ENCODE measurements at places on chromosomes 4 and X.

DNA sequence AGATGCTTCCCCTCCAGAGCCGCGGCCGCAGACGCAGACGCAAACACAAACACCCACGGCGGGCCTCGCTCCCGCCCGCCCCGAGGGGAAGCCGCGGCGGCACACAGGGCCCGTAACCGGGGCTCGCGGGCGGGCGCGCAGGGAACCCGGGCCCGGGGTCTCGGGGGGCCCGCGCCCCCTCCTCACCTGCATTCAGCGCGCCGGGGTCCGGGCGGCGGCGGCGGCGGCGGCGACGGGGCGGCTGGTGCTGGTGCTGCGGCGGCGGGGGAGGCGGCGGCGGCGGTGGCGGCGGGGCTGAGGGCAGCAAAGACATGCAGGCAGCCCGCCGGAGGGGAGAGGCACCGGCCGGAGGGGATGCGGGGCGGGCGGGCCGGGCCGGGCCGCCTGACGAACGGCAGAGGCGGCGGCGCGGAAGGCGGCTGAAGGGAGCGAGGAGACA is 255 bp upstream of the CNOT6L start:
- H3K4me3 ChIP-seq, result peak overlapping the region; percentile 99
- peaks cover 23% of the 10 kb centered on the region for H3K36me3 ChIP-seq
- peaks cover 45% of the 10 kb centered on the region for H3K4me1 ChIP-seq
- peak overlapping the region; percentile 100 for H3K27ac ChIP-seq
- H3K27me3 ChIP-seq, result no peaks in the 10 kb centered on the region

- H3K4me1 ChIP-seq, result peaks cover 4% of the 10 kb centered on the region
- no peaks in the 10 kb centered on the region for H3K36me3 ChIP-seq
- no peak for DNase-seq
- H3K27me3 ChIP-seq, result no peaks in the 10 kb centered on the region
- no peak overlapping the region for H3K27ac ChIP-seq
Measured at GRCh38 chr4:173486714-173487392, 43.2 kb downstream of the HAND2 start.

DNA sequence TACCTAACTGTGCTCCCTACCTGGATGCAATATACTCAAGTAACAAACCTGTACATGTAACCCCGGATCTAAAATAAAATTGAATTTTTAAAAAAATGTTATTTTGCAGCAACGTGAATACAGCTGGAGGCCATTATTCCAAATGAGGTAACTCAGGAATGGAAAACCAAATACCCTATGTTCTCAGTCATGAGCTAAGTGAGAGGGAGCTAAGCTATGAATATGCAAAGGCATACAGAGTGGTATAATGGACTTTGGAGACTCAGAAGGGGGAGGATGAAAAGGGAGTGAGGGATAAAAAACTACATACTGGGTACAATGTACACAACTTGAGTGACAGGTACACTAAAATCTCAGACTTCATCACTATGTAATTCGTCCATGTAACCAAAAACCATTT is 78.6 kb downstream of the CENPC start:
- H3K27me3 ChIP-seq, result no peaks in the 10 kb centered on the region
- H3K36me3 ChIP-seq, result peaks cover 32% of the 10 kb centered on the region

DNA sequence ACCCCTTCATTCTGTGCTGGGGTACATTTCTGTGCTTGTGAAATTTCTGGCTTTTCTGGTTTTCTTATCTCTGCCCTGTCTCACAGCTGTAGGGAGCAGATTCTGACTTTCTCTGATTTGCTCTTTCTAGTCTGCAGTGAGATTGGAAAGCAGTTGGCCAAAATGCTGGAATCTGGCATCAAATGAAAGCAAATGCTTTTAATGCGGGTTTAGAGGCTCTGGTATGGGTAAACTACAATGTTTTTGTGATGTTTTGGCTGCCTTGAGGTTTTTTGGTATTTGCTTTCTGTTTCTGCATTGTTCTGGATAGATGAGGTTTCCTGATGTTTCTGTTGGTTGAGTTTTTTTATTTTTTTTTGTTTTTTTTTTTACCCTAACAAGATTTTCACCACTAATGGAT is 23.8 kb downstream of the SMIM20 start:
- peaks cover 7% of the 10 kb centered on the region for H3K36me3 ChIP-seq
- H3K27me3 ChIP-seq, result no peaks in the 10 kb centered on the region
- peaks cover 23% of the 10 kb centered on the region for H3K4me1 ChIP-seq
- peak overlapping the region; percentile 68 for H3K27ac ChIP-seq

- no peak overlapping the region for H3K27ac ChIP-seq
- H3K36me3 ChIP-seq, result no peaks in the 10 kb centered on the region
- peaks cover 67% of the 10 kb centered on the region for H3K27me3 ChIP-seq
- H3K4me1 ChIP-seq, result peaks cover 4% of the 10 kb centered on the region
Measured at GRCh38 chrX:137428766-137429591, 136.9 kb upstream of the ZIC3 start.

- H3K4me1 ChIP-seq, result peaks cover 1% of the 10 kb centered on the region
- no peak overlapping the region for H3K4me3 ChIP-seq
- no peak overlapping the region for H3K27ac ChIP-seq
- DNase-seq, result no peak
Measured at GRCh38 chr4:87521757-87522374, 7.3 kb downstream of the SPARCL1 start.

- DNase-seq, result no peak
- H3K27ac ChIP-seq, result peak overlapping the region; percentile 85
- H3K4me3 ChIP-seq, result peak overlapping the region; percentile 60
Measured at GRCh38 chr4:30721185-30722091, 1.3 kb downstream of the PCDH7 start.

- no peak overlapping the region for H3K4me3 ChIP-seq
- H3K36me3 ChIP-seq, result no peaks in the 10 kb centered on the region
- peaks cover 10% of the 10 kb centered on the region for H3K27me3 ChIP-seq
Measured at GRCh38 chrX:111100191-111100590, 4.2 kb downstream of the PAK3 start.

DNA sequence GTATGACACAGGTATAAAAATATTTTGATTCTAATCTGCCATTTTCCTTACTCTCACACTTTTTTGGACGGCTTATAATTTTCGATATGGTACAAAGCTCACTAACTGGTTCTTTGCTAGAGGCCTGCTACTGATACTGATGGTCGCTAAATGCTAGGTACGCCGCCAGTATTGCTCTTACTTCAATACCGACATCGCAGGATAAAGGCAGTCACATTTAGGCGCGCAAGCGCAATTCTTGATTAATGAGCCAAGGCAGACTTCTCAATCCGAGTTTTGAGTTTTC is 557 bp upstream of the USP38 start:
- no peaks in the 10 kb centered on the region for H3K27me3 ChIP-seq
- H3K27ac ChIP-seq, result peak overlapping the region; percentile 93
- H3K4me1 ChIP-seq, result peaks cover 30% of the 10 kb centered on the region
- peak overlapping the region; percentile 91 for H3K4me3 ChIP-seq
- peaks cover 26% of the 10 kb centered on the region for H3K36me3 ChIP-seq

GRCh38 chr4:162871990-162872389 is 294.7 kb downstream of the NAF1 start:
- H3K36me3 ChIP-seq, result no peaks in the 10 kb centered on the region
- H3K4me3 ChIP-seq, result no peak overlapping the region

- DNase-seq, result no peak
- H3K27me3 ChIP-seq, result peaks cover 24% of the 10 kb centered on the region
- no peaks in the 10 kb centered on the region for H3K36me3 ChIP-seq
- peaks cover 3% of the 10 kb centered on the region for H3K4me1 ChIP-seq
- H3K4me3 ChIP-seq, result no peak overlapping the region
Measured at GRCh38 chr4:27048429-27049238, 188.0 kb downstream of the STIM2 start.

DNA sequence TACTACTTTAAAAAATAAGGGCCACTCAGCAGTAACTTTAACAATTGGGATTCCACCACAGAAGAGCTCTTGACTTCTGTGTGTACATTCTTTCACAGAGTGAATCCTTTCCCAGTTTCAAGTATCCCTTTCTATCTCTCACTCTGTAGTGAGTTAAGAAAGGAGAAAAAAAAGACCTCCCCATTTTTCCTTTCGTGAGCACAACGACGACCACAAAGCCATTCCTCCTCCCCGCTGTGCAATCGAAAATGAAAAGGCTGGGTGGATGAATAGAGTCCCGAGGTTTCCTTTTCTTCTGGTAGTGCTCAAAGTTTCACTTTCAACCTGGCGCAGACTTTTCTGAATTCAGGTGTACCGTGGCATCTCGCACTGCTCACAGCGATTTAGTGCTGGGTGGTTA is 58.0 kb downstream of the TAB3 start:
- H3K27me3 ChIP-seq, result no peaks in the 10 kb centered on the region
- DNase-seq, result peak; percentile 29
- H3K4me3 ChIP-seq, result peak overlapping the region; percentile 78
- peaks cover 21% of the 10 kb centered on the region for H3K4me1 ChIP-seq
- peak overlapping the region; percentile 76 for H3K27ac ChIP-seq
- H3K36me3 ChIP-seq, result peaks cover 32% of the 10 kb centered on the region

DNA sequence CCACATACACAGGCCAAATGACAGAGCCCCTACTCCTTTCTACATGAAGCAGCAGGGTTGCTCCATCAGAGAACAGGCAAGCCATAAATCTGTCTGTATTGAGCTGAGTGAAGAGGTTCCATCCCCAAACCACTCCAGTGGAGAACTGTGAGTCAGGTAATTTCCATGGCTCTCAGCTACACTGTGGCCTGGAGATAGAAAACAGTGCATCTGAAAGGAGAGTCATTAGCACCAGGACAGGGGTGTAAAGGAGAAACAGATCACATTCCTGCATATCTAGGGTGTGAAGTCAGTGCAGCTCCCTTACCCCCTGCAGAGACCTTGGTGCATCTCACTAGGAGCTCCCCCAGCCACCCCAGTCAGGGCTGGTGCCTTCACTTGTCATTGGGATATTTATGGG is 314.7 kb downstream of the CHIC1 start:
- no peaks in the 10 kb centered on the region for H3K36me3 ChIP-seq
- H3K27ac ChIP-seq, result no peak overlapping the region
- no peaks in the 10 kb centered on the region for H3K4me1 ChIP-seq
- no peaks in the 10 kb centered on the region for H3K27me3 ChIP-seq
- no peak overlapping the region for H3K4me3 ChIP-seq

- DNase-seq, result no peak
- no peak overlapping the region for H3K4me3 ChIP-seq
- no peak overlapping the region for H3K27ac ChIP-seq
- H3K27me3 ChIP-seq, result no peaks in the 10 kb centered on the region
- H3K36me3 ChIP-seq, result no peaks in the 10 kb centered on the region
Measured at GRCh38 chrX:114152130-114152529, 431.8 kb upstream of the HTR2C start.

DNA sequence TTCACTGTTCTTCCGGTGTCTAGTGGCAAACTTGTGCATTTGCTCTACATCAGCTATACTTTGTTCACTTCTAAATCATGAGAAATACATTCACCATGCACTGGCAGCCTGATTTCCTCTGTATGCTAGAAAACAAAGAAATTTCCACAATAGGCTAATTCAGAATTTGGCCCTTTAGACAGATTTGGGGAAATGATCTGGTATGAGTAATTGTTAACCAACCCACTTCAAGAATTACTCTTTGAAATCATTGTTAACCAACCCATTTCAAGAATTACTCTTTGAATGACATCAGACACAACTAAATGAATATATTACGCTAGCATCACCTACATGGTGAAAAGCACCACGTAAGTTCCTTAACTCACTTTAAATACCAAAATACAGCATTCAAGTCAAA is 14.6 kb downstream of the APBB2 start:
- no peak overlapping the region for H3K27ac ChIP-seq
- no peak overlapping the region for H3K4me3 ChIP-seq
- peaks cover 23% of the 10 kb centered on the region for H3K27me3 ChIP-seq
- no peak for DNase-seq

GRCh38 chrX:13430136-13430827 is 110.4 kb upstream of the ATXN3L start:
- H3K27me3 ChIP-seq, result no peaks in the 10 kb centered on the region
- no peak for DNase-seq
- no peak overlapping the region for H3K27ac ChIP-seq
- no peak overlapping the region for H3K4me3 ChIP-seq

- H3K4me3 ChIP-seq, result no peak overlapping the region
- peaks cover 3% of the 10 kb centered on the region for H3K27me3 ChIP-seq
- DNase-seq, result no peak
- no peaks in the 10 kb centered on the region for H3K4me1 ChIP-seq
Measured at GRCh38 chr4:95363966-95364365, 184.8 kb downstream of the UNC5C start.

- peaks cover 16% of the 10 kb centered on the region for H3K36me3 ChIP-seq
- no peak overlapping the region for H3K4me3 ChIP-seq
- no peak overlapping the region for H3K27ac ChIP-seq
Measured at GRCh38 chr4:38030023-38030422, 69.8 kb downstream of the PTTG2 start.

DNA sequence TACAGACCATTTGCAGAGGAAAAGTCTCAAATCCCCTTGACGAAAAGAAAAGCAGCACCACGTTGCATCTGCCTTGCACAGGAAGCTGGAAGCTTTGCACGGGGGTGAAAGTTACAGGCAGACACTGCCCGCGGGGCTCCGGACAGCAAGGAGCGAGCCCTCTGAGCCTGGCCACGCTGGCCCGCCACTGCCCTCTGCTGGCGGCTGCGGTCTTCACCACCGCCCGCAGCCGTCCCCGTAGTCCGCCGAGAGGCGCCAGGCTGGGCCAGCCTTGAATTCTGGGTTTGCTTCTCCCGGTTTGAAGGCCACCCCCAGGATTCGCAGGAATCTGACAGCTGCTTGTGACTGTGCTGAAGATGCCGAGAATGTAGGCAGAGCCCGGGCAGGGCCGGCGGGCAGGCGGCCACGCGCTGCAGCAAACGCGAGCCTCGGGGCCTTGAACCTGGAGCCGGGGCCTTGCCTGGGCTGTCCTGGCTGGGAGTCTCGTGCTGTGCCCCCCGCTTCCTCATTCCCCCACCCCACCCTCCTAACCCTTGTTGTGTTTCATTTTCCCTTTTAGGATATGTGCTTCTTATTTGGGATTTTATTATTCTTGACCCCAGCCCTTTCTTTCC is 49.2 kb downstream of the ENPP6 start:
- H3K36me3 ChIP-seq, result no peaks in the 10 kb centered on the region
- H3K27ac ChIP-seq, result no peak overlapping the region
- H3K27me3 ChIP-seq, result peaks cover 36% of the 10 kb centered on the region
- peaks cover 8% of the 10 kb centered on the region for H3K4me1 ChIP-seq
- DNase-seq, result peak; percentile 45

GRCh38 chr4:8473920-8474590 is 33.5 kb downstream of the TRMT44 start:
- no peak overlapping the region for H3K27ac ChIP-seq
- no peaks in the 10 kb centered on the region for H3K27me3 ChIP-seq
- peaks cover 4% of the 10 kb centered on the region for H3K36me3 ChIP-seq

GRCh38 chr4:40865696-40866095 is 115.9 kb downstream of the NSUN7 start:
- no peaks in the 10 kb centered on the region for H3K4me1 ChIP-seq
- DNase-seq, result no peak
- H3K27ac ChIP-seq, result no peak overlapping the region
- no peak overlapping the region for H3K4me3 ChIP-seq

- no peak overlapping the region for H3K4me3 ChIP-seq
- H3K4me1 ChIP-seq, result peaks cover 9% of the 10 kb centered on the region
- DNase-seq, result no peak
- peaks cover 12% of the 10 kb centered on the region for H3K27me3 ChIP-seq
Measured at GRCh38 chr4:110518889-110519490, 43.0 kb downstream of the ENPEP start.

- no peaks in the 10 kb centered on the region for H3K27me3 ChIP-seq
- DNase-seq, result no peak
- H3K27ac ChIP-seq, result no peak overlapping the region
- H3K4me1 ChIP-seq, result peaks cover 11% of the 10 kb centered on the region
- H3K4me3 ChIP-seq, result no peak overlapping the region
- H3K36me3 ChIP-seq, result no peaks in the 10 kb centered on the region
Measured at GRCh38 chrX:154472685-154473632, 6.1 kb downstream of the LAGE3 start.

All from T-helper 2 cell treated with Interferon-gamma antibody and Interleukin-4, amounts not matched to agents 5 μg/mL and 100 μg/mL, for 36 hours (primary cell).